NCI-H2081 (cell line): ENCODE measurements at places on chromosomes 1 and 21.

GRCh38 chr1:165564561-165564960 lies 20.8 kb downstream of the LRRC52 start:
- DNase-seq: no peak

- no peak for DNase-seq
These were observed 54.8 kb downstream of the NGF start for GRCh38 chr1:115283249-115283648.

DNA sequence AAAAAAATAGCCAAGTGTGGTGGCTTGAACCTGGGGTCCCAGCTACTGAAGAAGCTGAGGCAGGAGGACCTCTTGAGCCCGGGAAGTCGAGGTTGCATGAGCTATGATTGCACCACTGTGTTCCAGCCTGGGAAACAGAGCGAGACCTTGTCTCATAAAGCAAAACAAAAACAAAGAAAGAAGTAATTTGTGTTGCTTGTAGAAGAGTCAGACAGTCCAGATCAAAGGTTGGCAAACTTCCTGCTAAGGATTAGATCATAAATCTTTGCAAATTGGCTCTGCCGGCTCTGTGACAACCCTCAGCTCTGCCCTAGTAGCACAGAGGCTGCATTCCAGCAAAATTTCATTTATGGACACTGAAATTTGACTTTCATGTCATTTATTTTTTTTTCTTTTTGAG lies 19.0 kb upstream of the MFN2 start:
- DNase-seq: no peak

GRCh38 chr1:202505356-202505755 lies 156.9 kb downstream of the PPP1R12B start:
- no peak for DNase-seq

GRCh38 chr1:36285443-36286101 lies 20.6 kb upstream of the SH3D21 start:
- DNase-seq: peak; percentile 79

DNA sequence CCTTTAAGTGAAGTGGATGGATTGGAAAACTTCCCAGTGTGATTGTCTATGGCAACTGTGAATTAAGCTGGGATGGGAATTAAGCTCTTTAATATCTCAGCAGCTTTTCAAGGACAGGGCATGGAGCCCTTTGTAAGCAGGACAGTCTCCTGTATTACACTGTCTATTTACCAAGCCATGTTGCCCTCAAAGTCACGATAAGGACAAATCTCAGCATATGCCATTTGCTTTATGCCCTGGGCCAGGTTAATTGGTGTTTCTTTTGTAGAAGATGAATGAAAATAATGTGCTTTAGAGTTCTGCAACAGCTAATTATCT lies 17.6 kb downstream of the UTP25 start:
- DNase-seq: peak; percentile 87

DNA sequence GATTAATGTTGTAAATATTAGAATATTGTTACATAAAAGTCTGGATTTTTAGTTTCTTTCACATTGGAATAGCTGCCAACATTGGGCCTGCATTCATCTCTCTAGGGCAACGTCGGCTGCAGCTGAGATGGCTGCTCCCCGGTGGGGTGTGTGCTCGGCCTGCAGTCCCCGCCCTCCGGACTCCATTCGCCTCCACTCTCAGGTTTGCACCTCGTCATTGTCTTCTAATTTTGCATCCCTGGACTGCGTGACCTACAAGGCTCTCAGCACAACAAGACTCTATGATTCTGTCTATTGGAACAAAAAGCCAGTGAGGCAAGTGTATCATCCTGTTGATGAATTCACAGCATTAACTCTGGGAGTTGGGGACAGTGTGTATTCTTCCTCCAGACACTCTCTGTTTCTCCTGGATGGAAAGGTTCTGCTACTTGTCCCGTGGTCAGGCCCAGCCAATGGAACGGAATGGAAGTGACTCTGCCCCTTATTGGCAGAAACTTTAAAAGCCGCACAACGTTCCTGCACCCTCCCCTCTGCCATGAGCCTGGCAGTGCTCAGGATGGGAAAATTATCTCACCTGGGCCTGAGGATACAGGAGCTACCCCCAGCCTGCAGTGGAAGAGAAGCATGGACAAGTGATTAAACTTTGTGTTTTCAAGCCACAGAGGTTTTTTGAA lies 105.0 kb upstream of the SAMD11 start:
- DNase-seq: no peak

GRCh38 chr1:174189428-174190062 lies 30.2 kb downstream of the RABGAP1L start:
- no peak for DNase-seq

DNA sequence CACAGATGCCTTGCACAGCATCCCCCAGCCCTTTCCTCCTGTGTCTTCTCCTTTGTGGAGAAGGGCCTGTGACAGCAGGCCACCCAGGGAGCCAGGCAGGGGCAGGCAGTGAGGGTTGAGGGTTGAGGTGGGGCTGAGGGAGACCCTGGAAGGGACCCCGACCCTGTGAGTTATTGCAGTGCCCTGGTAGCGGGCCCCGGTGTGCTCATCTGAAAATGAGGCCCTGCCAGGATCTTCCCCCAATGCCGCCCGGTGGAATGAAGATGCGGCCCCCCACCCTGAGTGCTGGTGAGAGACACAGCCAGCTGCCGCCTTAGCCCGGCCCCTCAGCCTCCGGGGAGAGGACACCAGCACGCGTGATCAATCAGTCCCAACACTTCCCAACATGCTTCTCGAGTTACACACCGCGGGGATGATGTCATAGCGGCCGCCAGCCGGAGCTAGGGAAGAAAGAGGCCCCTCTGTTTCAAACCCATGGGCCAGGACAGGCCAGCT lies 36.2 kb upstream of the ACTRT2 start:
- DNase-seq: no peak

GRCh38 chr1:3664700-3665375 lies 12.5 kb downstream of the TP73 start:
- no peak for DNase-seq

DNA sequence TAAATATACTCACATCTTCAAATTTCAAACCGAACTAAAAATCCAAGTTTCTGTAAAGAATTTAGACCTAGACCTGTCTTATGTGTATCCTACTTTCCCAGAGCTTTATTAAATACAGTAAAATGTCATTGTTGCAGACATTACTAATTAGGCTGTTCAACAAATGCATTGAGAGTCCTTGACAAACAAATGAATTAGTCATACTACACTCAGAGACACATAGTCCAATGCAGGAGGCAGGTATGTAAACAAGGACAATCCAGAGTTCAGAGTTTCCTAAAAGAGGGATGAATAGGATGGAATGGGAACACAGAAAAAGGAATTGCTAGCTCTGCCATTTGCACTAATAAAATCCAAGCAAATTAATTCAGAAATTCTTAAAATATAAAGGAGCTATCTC lies 1.6 kb upstream of the EGLN1 start:
- no peak for DNase-seq

- peak; percentile 92 for DNase-seq
These were observed 205.0 kb upstream of the GRIK3 start for GRCh38 chr1:37239225-37239740.

- no peak for DNase-seq
These were observed 190.1 kb downstream of the HIVEP3 start for GRCh38 chr1:41728403-41729202.

DNA sequence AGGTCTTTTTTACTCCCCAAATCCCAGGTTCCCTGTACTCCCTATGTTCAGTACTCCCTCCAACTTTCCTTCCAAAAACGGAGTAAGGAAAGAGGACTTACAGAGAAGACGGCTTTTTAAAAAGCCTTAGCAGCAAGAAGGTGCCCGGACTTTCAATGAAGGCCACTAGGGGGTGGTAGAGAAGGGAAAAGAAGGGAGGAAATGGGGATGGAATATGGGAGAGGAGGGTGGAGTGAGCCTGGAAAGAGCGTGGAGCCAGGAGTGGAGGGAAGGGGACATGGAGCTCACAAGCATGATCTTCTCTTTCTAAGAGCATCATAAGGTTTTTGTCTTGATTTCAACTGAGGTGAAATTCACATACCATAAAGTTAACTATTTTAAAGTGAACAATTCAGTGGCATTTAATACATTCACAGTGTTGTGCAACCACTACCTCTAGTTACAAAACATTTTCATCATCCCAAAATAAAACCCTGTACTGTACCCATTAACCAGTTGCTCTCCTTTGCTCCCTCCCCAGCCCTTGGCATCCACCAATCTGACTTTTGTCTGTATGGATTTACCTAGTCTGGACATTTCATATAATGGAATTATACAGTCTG lies 129.9 kb downstream of the ZNF281 start:
- DNase-seq: peak; percentile 10

GRCh38 chr1:210347112-210347511 lies 18.4 kb downstream of the HHAT start:
- DNase-seq: no peak

DNA sequence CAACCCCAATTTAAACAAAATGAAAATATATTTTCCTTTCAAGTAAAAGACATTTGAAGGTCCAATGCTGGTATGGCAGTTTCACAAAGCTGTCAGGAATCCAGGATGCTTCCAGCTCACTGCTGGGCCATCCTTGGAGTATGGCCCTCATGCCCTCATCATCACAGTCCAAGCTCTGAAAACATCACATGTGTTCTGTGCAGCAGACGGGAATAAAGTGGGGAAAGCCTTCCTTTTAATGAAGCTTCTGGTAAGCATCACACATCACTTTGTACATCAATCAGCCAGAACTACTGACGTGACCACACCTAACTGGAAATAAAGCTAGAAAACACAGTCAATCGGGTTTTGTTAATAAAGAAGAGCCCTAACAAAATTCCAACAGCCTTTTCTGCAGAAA lies 22.7 kb downstream of the CDC42BPA start:
- no peak for DNase-seq

GRCh38 chr1:239912471-239912870 lies 179.2 kb upstream of the FMN2 start:
- no peak for DNase-seq

GRCh38 chr1:37147906-37148305 lies 113.6 kb upstream of the GRIK3 start:
- no peak for DNase-seq

- DNase-seq: no peak
These were observed 373.7 kb downstream of the SRGAP2C start for GRCh38 chr1:121558514-121558913.

- DNase-seq: no peak
These were observed 11.3 kb downstream of the CSTB start for GRCh38 chr21:43764576-43765495.

GRCh38 chr1:70195342-70195741 lies 10.0 kb downstream of the LRRC40 start:
- DNase-seq: no peak

- DNase-seq: no peak
These were observed 301.7 kb upstream of the ESRRG start for GRCh38 chr1:217024911-217025310.

DNA sequence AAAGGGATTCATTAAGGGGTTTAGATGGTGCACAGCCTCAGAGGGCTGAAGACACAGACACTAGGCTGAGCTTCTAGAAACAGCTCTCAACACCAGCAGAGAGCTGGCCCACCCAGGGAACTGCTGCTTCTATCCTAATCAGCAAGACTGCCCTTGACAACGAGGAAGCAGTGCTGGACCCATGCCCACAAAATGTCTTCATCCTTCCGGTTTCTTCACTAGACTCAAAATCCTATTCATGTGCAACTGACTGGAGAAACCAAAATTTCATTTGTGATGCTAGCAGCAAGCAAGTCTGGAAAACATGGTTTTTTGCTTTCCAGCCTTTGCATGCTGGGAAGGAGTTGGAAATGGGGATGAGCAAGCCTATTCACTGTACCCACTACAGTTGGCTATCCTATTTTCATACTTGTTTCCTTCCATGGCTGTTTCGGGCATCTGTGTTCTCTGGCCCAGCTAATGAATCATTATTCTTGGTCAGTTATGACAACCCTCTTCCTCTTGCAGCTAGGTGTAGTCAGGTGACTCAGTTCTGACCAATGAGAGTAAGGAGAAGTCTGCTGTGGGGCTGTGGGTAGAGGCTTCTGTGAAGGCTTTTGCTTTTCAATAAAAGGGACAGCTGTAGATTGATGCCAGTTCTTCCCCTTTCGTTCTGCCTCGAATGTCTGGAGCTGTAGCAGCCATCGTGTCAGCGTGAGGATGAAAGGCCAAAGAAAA lies 14.6 kb upstream of the TMEM61 start:
- no peak for DNase-seq

GRCh38 chr1:189941922-189942321 lies 535.7 kb downstream of the BRINP3 start:
- DNase-seq: no peak

GRCh38 chr21:45220071-45220481 lies 67.6 kb downstream of the POFUT2 start:
- no peak for DNase-seq

DNA sequence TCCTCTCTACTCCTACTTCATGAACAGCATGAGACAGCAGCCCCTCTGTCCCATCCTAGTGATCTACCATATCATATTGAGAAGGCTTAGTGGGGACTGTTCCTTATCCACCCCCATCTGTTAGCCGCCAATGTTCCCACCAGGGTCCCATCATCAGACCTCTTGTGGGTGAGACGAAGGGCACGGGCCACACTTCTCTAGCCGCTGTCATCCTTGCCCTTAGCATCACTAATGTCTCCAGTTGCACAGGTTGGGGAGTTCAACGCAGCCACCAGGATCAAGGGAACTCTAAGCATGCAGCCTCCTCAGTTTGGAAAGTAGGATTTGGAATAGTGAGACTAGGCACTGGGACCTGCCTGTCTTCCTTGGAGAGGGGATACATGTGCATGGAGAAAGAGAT lies 20.1 kb downstream of the INKA2 start:
- DNase-seq: no peak

DNA sequence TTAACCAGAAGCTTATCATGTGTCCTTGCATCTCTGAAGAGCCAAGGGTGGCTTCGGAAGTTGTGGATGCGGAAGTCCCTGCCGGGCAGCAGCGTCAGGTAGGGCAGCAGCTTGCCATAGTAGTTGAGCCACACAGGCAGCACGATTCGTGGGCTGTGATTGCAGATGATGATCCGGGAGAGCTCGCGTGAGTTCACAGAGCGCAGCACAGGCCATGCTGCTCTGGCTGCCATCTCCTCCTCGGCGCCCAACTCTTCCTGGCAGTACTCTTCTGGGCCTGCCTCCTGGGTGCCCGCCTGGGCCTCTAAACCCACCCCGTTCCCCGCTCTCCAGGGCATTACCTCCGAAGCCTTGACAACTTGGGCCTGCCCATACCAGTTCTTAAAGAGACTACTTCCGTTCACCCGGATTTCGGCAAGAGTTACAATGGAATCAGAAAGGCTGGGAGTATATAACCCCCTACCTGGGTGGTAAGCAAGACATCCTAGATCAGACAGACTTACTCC lies at the start of gene VHLL:
TSS of gene VHLL (minus strand) at position 456 of the 506 bp plus-strand sequence. CDS start at position 338, 118 bp downstream.
- DNase-seq: no peak

GRCh38 chr1:197683895-197684553 lies 91.3 kb downstream of the DENND1B start:
- DNase-seq: no peak

DNA sequence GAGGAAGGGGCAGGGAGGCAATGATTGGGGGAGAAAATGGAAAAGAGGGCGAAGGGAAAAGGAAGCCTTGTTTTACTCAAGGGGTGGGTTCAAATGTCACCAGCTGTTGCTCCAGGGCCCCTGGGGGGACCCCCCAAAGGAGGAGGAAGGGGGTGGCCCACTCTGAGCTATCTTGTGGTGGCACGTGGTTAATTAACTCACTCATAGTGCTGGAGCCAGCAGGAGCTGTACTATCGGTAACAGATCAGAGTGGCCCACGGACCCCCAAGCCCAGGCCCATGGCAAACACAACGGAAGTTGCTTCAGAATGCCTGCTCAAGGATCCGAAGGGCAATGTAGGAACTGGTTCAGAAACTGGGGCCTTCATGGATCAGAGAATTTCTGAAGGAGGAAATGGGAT lies 7.2 kb downstream of the TFF2 start:
- DNase-seq: no peak
